ENCODE measurements at places on chromosomes 13 and 19.
A peak's percentile ranks its signal among the peaks of the same experiment; 100 is the strongest.

- peak; percentile 12 for DNase-seq
These were observed 12.0 kb upstream of the CEACAM21 start for GRCh38 chr19:41563854-41564514.

- DNase-seq: no peak
These were observed 72.6 kb upstream of the ARGLU1 start for GRCh38 chr13:106640515-106640914.

DNA sequence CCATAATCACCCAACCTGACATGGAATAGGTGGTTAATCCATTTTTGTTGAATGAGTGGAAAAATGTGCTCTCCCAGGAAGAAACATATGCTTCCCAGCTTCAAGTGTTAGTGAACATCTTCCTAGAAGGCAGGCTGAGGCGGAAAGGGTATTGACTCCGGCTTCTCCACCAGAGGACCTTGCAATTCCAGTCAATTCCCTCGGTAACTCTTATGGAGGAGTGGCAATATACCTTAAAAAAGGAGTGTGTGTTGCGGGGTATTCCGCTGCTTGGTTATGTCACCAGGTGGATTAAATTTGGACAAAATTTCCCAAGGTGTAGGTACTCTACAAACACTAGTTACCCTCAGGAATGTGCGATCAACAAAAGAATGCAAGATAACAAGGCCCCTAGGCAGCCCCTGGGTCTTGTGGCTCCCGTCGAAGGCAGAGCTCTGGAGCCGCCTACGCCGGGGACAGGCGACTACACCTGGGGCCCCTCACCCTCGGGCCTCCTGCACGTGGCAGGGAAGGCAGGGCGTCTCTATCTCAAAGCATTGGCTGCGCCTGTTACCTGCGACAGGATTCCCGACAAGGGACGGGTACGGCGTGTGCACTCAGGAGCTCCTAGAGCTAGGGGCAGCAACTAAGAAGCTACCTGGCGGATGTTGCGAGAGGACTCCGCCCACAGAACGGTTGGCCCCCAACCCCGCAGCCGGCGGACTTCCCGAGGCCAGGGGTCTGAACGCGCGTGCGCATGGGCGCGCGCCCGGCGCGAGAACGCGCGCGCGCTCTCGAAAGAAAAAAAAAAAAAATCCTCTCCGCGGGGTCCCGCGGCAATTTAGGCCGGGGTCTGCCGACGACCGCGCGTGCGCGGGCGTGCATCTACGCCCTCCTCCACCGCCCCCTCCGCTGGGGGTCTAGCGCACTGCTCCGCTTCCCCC, at the start of gene WDR87:
WDR87 (minus strand) TSS at position 649 of the 923 bp plus-strand sequence. CDS start 8,355 bp downstream, outside the sequence.
- DNase-seq: no peak

GRCh38 chr19:52592301-52592700, 22.2 kb downstream of the ZNF701 start:
- no peak for DNase-seq

DNA sequence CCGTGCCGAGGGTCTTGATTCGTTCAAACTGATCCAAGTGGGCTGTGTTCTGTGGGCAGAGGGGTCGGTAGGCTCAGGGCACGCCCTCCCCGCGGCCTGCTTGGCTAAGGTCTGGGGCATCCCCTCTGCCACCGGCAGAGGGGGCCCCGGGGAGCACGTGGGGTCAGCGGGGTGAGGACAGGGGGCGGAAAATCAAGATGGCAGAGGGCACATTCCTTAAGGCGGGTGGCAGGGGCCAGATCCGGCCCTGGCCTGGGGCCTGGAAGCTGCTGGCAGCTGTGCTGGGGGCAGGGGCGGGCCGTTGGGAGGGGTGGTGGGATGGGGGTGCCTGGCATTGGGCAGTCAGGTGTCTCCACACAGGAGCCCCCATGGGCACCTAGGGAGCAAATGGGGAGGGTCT, 10.7 kb downstream of the PRKACA start:
- no peak for DNase-seq

- no peak for DNase-seq
These were observed 8.9 kb downstream of the TSHZ3 start for GRCh38 chr19:31340042-31341025.

DNA sequence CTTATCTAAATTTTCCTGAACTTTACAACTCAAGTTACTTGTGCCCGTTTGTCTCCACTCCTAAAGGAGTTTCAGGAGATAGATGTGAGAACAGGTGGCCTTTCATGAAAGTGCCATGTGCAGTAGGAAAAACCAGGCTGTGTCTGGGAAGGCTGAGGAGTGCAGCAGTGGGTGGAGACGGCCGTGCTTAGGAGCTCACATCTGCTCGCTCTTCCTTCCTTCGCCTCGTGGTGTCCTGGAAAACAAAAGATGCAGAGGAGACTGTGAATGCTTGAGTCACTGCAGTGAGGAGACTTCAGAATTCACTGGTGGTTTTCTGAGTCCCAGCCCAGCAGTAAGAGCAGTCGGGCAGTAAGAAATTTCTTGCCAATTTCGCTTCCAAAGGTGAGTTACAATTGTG, 138.4 kb upstream of the RNF113B start:
- DNase-seq: no peak

GRCh38 chr13:42673677-42674076, 99.7 kb downstream of the TNFSF11 start:
- DNase-seq: no peak

GRCh38 chr19:1384085-1384462, 367 bp downstream of the NDUFS7 start:
- no peak for DNase-seq

DNA sequence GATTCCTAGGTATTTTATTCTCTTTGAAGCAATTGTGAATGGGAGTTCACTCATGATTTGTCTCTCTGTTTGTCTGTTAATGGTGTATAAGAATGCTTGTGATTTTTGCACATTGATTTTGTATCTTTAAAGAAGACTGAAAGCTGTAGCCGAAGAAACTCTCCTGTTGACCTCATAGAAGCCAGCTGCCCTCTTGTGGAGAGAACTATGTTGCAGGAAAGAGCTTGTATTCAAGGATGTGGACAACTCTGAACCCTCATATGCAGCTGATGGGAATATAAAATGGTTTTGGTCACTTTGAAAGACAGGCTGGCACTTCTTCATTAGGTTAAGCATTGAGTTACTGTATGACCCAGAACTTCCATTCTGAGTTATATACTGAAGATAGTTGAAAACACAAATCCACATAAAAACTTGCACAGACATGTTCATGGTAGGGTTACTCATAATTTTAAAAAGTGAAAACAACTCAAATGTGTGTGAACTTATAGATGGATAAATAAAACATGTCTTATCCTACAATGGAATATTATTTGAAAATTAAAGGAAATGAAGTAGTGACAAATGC, 65.8 kb upstream of the SLITRK6 start:
- peak; percentile 49 for DNase-seq

All from MCF 10A (cell line).